ENCODE measurements at places on chromosomes 11 and 22.

DNA sequence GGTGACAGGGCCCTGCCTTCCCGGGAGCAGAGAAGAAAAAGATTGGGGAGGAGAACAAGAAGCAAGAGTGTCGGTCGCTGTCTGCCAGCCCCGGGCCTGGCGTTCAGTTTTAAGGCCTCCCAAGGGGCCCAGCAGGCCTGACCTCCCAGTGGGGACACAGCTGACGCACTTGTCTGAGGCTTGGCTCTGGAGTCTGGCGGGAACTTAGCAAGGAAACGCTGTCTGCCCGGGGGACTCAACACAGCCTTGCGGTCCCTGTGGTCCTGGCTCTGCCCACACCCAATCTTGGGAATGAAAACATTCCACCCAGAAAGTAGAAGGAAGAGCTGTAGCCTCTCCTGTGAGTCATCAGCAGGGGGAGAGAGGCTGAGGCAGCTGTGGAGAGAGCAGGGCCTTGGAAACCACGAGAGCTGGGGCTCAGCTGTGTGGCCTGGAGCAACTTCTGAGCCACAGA is 54.4 kb downstream of the TRAF6 start:
- DNase-seq, result peak; percentile 97

DNA sequence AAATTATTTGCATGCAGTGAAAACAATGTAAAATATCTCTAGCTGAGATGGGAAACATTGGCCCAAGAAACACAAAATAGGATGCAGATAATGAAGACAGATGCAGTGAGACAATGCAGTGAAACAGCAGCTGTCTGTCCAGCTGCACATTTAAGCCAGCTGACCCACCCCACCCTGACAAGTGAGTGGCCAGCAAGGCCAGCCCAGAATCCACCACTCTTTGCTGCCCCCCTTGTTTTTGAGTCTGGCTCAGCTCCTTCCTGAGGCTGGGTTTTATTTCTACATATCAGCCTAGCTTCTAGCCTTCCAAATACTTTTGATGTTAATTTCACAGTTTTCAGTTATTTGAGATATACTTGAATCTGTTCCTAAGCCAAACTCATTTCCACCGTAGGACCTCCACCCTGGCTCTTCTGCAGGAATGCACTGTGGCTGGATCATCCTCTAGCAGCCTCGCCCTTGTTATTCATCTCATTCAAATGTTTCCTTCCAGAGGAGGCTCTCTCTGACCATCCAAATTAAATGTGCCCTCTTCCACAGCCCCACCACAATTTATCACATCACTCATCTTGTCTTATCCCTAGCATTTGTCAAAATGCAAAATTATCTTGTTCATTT is 154.1 kb upstream of the POU2AF2 start:
- DNase-seq, result no peak

DNA sequence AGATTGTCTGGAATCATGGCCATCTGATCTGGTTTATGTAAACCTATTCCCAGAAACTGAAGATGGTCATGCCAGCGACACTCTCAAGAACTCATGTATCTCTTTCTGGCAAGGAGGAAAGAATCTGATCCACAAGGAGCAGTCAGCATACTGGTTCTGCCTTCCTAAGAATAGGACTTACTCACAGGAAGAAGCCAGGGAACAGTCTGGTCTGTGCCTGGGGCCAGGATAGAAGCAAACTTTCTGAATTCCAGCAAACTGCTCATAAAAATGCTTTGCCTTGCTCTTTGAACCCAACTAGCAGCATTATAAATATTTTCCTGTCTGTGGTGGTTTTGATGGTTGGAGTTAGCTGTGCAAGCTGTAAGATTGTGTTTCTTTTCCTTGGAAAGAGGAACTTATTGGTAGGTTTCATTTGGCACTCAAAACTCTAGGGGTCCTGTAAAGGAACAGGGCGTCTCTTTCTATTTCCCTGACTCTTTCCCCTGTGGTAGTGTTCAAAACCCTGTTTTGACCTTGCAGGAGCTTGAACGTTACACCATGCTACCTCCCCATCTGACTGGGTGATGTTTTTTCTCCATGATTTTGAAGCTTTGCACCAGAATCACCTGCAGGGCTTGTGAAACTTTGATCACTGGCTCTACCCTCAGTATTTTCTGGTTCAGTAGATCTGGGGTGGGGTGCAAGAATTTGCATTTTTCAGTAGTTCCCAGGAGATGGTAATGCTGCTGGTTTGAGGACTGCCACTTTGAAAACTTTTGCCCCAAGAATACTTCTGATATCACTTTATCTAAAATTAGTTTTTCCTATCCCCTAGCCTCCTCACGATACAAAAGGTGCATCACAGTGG is 627.8 kb upstream of the ANO5 start:
- DNase-seq, result no peak

GRCh38 chr11:119625206-119625978 is 103.6 kb downstream of the NECTIN1 start:
- DNase-seq, result no peak

- no peak for DNase-seq
Observed at GRCh38 chr11:76723548-76723947, 53.0 kb upstream of the LRRC32 start.

- DNase-seq, result no peak
Observed at GRCh38 chr11:45412051-45412471, 125.9 kb upstream of the SYT13 start.

DNA sequence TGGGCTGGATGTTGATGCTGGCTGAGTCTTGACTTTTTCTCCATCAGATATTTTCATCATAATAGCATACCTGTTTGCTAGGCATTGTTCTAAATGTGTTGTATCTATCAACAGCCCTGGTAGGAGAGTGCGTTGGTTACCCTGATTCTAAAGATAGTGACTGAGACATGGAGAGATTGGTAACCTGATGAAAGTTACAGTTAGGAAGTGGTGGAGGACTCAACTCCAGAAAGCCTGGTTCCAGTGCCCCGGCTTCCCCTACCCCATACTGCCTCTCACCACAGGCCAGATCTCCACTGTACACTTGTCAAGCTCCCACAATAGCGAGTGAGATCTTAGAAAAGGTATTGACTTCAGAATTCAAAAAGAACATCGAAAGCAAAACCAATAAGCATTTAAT is 22.8 kb upstream of the RELT start:
- DNase-seq, result no peak

DNA sequence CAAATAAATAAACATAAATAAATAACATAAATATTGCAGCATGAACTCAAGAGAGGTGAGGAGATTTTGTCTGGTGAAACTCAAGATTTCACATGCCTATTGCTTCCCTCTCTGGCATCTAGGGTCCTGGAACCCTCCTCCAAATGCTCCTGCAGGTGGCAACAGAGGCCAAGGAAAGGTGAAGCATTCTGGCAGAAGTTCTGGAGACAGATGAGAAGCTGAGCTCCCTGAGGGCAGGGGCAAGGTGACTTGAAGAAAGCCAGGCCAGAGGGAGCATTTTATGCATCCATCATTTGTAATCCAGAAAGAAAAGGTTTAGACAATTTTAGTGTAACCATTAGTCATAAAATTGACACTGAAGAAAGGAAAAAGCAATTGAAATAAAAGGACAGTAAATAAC is 64.9 kb downstream of the ENDOD1 start:
- no peak for DNase-seq

DNA sequence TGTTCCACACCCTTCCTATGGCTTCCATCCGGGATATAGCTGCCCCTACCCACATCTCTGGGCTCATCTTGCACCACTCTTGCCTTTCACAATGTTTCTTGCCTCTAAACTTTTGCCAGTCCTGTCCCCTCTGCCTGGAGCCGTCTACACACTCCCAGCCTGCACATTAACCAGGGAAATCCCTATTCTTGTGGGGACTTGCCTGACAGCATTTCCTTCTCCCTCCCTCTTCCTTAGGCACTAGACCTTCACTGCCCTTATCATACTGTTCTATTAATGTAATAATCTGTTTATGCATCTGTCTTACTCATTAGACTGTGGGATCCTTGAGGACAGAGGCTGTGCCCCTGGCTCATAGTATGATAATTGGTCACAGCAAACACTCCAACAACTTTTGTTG is 5.8 kb upstream of the TTC12 start:
- DNase-seq, result no peak

GRCh38 chr11:12051287-12051662 is 42.8 kb upstream of the DKK3 start:
- DNase-seq, result no peak

DNA sequence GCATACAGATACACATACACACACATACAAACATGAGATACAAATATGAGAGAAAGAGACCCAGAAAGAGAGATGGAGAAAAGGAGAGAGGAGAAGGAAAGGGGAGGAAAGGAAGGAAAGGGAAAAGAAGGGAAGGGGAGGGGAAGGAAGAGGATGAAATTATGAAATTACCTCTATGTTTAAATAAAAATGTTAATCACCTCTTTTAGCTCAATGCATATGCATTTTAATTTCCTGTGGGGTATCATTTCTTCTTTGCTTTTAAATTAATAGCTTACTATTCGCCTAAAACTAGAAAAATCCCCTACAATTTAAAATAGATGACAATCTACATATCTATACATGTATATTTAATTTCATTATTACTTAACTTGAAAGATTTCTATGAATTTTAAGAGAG is 958.0 kb upstream of the CNTN5 start:
- DNase-seq, result no peak

- DNase-seq, result no peak
Observed at GRCh38 chr11:17905477-17905876, 107.4 kb downstream of the SERGEF start.

- no peak for DNase-seq
Observed at GRCh38 chr11:134763030-134763388, 351.0 kb upstream of the B3GAT1 start.
